GM12892 (cell line): ENCODE measurements at places on chromosomes 2 and 18.

DNA sequence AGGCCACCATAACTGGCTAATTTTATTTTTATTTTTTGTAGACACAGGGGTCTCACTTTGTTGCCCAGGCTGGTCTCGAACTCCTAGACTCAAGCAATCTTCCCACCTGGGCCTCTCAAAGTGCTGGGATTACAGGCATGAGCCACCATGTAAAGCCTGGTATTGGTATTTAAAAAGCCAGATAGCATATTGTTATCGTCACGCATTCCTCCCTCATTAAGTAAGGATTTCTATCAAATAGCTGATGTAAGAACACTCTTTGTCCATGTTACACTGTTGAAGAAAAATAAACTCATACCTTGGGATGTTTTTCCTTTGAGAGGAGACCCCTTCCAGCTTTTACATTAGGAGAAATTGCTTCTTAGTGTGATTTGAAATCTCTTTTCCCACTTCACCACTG lies 39.2 kb upstream of the DARS1 start:
- DNase-seq, result no peak

DNA sequence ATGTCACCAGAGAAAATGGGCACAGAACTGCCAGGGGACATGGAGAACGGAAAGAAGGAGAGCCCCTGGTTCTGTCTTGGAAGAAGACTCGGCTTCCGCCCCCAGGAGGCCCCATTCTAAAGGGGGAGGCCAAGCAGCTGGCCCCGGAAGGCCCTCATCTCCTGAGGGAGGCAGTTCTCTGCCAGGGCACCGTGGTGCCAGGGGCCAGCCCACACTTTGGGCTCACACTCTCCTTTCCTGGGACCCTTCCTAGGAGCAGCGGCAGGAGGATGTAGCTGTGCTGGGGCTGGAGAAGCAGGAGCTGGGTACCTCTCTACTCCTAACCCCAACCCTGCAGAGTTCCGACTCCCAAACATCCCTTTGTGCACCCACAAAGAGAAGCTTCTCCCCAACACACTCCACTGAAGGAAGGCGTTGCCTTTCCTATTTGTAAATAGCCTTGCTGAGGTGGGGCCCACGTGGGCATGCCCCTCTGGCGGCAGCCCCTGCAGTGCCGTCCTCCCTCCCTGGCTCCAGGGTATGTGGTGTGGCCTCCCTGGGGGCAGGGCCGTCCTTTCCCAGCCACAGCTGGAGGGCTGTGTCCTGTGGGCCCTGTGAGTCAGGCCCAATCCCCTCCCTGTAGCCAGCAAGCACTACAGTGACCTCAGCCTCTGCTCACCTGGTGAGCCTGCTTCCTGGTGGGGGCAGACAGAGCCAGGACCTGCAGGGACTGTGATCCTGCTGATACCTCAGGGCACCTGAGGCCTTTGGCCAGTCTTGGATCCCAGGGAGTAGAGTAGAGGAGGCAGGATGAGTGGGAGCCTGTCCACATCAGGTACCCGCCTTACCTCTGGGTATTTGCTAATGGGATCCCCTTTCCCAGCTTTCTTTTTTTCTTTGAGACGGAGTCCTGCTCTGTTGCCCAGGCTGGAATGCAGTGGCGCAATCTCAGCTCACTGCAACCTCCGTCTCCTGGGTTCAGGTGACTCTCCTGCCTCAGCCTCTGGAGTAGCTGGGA lies 26.6 kb downstream of the ZFP36L2 start:
- DNase-seq, result no peak

GRCh38 chr2:218807626-218808025 lies 24.0 kb downstream of the PRKAG3 start:
- DNase-seq, result no peak

- DNase-seq, result no peak
Measured at GRCh38 chr2:161107265-161107664, 53.0 kb upstream of the TANK start.

DNA sequence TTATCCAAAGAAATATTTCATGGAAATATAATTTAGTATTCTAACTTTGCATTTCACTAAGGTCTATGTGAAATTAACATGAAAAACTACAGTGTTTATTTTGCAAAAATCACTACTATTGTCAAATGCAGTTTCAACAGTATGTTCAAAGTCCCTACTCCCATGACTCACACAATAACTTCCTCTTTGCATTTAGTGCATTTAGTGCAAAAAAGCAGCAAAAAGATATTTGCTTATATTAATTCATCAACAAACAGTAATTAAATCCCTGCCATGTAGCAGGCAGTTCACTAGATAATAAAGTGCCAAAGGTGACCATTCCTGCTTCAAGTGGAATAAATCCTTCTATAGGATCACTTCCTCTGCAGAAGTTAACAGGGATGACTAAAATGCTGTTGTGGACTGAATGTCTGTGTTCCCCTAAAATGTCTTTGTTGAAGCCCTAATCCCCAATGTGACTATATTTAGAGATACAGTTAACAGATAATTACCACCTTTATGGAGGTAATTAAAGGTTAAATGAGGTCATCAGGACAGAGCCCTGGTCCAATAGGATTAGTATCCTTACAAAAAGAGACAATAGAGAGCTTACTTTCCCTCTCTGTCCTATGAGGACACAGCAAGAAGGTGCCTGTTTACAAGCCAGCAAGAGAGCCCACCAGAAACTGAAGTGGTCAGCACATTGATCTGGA lies 61.7 kb downstream of the STK39 start:
- no peak for DNase-seq

GRCh38 chr2:216791303-216791702 lies 68.6 kb downstream of the TNP1 start:
- DNase-seq, result no peak

DNA sequence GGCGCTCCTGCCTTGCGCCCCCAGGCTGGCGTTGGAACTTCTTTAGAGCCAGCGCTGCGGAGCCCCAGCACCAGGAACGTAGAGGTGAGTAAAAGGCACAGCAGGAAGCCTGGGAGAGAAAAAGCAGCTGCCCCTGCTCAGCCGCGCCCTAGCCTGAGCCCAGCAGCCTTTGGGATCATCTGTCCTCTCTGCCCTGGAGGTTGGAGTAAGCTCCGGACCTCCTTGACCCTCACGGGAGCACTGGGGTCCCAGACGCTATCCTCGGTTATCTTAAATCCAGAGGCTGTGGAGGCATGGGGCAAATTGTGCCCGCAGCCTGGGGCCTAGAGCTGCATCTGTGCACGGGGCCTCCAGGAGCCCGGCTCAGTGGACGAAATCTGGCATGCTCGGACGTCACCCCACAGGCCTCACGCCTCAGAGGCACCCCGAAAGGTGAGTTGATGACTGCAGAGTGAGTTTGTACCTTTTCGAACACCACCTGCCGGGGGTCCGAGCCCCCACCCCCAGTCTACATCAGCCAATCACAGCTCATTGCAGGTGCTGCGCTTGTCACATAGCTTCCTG lies 1.6 kb upstream of the SLC66A2 start:
- DNase-seq, result no peak

DNA sequence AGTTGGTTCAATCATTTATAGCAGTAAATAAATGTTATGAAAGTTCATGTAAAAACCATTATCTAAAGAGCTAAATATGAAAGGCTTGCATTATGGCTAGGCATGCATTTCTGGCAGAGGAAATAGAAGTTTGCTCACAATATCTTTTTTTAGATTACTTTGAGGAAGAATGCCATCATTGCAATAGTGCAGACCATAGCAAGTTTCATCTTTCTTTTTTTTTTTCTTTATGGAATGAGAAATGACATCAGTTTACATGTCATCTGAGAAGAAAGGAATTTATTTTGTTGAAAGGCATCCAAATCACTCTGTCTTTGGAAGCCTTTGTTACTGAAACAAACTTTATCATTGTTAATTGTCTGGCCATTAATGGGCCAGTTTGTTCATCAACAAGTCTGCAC lies 74.5 kb upstream of the NCKAP5 start:
- no peak for DNase-seq

DNA sequence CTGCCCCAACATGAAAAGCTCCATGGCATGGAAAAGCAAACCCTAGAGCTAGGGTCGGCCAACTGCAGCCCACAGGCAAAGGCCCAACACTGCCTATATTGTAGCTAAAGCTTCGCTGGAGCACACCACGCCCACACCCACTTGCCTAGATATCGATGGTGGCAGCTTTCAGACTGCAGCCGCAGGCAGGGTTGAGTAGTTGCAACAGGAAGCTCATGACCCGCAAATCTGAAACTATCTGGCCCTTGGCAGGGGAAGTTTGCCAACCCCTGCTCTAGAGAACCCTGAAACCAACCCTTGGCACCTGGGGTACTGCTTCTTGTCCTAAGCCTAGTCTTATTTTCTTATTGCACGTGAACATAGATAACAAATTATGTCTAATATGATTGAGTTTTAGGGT lies 250.0 kb downstream of the SOX11 start:
- DNase-seq, result no peak

DNA sequence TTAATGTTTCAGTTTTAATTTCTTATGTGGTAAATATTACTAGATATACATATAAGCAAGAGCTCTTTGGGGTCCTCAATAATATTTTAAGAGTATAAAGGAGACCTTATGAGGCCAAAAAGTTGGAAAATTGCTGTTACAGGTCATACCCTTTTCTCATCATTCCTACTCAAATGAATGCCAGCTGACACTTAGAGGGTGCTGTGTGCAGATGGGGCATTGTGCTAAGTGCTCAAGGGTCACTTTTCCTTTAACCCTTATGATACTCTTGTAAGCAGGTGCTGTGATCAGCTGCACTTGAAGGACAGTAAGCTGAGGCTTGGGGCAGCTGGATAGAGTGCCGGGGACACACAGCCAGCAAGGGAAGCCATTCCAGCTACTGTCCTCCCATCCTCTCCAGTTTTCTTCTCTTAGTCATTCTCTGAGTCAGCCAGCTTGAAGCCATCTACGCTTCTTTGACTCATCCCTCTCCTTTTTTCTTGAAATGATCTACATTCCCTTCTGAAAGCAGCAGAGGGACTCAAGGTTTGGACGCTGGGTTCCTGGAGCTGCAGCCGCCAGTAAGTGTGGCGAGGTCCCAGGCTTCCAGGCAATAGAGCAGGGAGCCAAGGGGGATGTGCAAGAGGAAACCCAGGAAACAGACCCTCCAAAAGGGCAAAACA lies 42.0 kb upstream of the CREB1 start:
- DNase-seq, result no peak

- no peak for DNase-seq
Measured at GRCh38 chr2:82412021-82412420, 2047.1 kb downstream of the SUCLG1 start.

- DNase-seq, result no peak
Measured at GRCh38 chr2:60054571-60055340, 498.7 kb downstream of the BCL11A start.

DNA sequence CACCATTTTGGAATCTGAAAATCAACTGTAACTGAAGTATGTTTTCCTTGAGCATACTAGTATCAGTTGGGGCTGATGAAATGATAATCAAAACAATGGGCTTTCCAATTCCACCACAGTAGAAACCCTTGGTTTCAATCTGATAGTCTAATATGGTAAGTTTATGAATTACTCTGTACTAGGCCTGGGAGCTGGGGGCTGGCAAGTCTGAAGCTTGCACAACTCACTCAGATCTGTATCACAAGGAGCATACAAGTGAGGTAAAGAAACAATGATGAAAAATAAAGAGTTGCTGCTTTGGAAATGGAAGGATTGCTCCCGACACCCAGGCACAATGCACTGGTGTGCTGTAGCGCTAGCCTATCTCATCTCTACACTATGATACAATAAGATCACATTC lies 19.4 kb downstream of the ZEB2 start:
- DNase-seq, result no peak

DNA sequence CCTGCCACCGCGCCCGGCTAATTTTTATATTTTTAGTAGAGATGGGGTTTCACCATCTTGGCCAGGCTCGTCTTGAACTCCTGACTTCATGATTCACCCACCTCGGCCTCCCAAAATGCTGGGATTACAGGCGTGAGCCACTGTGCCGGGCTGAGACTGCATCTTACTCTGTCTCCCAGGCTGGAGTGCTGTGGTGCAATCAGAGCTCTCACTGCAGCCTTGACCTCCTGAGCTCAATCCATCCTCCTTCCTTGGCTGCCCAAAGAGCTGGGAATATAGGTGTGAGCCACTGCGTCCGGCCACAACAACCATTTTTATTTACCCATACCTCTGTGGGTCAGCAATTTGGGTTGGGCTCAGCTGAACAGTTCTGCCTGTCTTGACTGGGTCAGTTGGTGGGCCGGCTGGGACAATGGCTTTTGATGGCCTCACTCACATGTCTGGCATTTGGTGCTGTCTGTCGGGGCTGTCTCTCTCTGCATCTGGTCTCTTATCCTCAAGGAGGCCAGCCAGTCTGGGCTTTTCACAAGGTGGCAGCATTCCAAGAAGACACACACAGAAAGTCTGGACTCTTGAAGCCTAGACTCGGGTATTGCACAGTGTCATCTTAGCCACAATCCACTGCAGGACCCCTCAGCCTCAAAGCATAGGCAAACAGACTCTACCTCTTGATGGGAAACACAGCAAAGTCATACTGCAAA lies 116.8 kb upstream of the GATA6 start:
- DNase-seq, result no peak

- no peak for DNase-seq
Measured at GRCh38 chr2:172734711-172735581, 699 bp upstream of the RAPGEF4 start.

- DNase-seq, result no peak
Measured at GRCh38 chr18:41134426-41134825, 820.6 kb upstream of the PIK3C3 start.

- DNase-seq, result no peak
Measured at GRCh38 chr2:240401781-240402551, 33.5 kb upstream of the GPC1 start.

GRCh38 chr2:143953451-143954030 lies 566.4 kb downstream of the ZEB2 start:
- DNase-seq, result no peak

- no peak for DNase-seq
Measured at GRCh38 chr18:12046751-12047335, 46.8 kb upstream of the ANKRD62 start.
